ENCODE measurements at places on chromosomes 2 and 18. TPM values are rescaled to one million over a fixed set of nuclear protein-coding genes. Genes with fewer than 3 reads are reported as not detected.

- DNase-seq: no peak
- no peaks in the 10 kb centered on the region for H3K36me3 ChIP-seq
- no peaks in the 10 kb centered on the region for H3K4me1 ChIP-seq
- H3K4me3 ChIP-seq: no peak overlapping the region
- H3K27ac ChIP-seq: no peak overlapping the region
Observed at GRCh38 chr2:50856016-50856541, 175.9 kb downstream of the NRXN1 start.

DNA sequence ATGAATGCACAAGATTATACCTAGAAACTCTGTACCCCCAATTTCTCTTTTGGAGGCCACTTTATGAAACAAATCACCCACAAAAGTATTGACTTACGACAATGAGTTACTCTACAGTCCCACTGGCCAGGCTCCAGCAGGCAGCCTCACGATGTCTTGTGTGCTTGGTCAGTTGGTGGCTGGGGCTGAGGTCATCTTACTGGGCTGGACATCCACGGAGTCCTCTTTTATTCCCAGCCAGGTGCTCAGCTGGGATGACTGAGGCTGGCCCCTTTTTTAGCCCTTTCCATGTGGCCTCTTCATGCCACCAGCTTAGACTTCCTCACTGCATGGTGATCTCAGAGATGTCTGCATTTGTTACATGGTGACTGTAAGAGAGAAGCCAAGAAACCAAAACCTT, 8.9 kb upstream of the ID2 start:
- H3K27me3 ChIP-seq: peaks cover 57% of the 10 kb centered on the region
- no peak overlapping the region for H3K4me3 ChIP-seq
- no peak for DNase-seq
- peaks cover 7% of the 10 kb centered on the region for H3K36me3 ChIP-seq
- no peak overlapping the region for H3K27ac ChIP-seq

DNA sequence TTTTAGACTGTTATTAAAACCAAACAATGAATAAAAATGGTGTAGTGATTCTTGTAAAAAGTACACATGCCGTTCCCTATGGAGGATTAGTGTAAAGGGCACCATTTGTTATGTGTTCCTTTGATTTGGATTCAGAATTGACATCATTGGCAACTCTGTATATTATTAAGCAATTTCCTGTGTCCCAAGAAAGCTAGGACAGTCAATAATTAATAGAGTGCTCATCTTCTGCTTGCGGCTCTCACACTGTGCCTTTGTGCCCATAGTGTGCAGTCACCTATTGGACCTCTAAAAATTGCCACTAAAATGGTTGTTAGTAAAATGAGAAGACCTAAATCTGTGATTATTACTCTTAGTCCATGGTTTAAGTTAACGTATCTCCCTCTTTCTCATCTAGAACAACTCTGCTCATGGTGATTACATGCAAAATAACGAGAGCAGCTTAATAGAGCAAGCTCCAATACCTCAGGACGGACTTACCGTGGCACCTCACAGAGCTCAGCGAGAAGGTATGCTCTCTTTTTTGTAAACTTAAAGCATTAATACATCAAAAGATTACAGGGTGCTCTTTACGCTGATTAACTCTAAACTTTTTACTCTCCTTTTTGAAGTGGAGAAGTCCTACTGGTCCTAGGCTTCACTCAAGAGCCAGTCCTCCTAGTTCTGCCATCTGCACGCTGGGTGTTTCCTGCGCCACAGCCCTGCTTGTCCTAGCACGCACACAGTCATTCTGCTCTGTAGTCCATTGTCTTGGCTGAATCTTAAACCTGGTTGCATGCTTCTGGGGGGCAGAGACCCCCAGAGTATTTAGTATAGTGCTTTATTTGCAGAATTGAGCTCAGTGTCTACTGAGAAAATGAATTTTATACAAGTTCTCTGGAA, 16.7 kb downstream of the ZCCHC2 start:
- peaks cover 49% of the 10 kb centered on the region for H3K36me3 ChIP-seq
- no peak overlapping the region for H3K27ac ChIP-seq
- H3K4me1 ChIP-seq: peaks cover 25% of the 10 kb centered on the region
- H3K4me3 ChIP-seq: no peak overlapping the region
- no peak for DNase-seq

DNA sequence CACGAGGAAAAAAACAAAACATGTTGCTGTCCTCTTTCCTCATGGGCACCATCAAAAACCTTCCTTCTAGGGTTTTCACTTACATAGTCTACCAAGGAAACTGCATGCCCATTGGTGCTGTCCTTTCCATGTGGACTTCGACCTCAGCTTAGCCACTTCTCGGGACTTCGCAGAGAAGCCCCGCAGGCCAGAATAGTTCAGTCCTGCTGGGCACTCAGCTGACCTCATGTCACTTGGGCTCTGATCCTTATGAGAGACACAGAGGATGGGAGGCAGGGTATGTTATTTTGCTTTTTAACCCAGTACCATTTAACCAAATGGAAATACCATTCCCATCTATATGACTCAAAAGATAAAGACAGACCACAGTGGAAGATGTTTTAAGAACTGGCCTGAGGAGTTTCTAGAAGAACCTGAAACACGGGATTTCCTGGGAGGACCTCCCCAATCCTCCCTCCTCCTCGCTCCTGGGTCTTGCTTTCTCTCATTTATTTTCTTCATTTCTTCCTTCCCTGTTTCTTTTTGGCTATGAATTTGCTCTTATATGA, 28.4 kb downstream of the AAK1 start:
- DNase-seq: no peak
- H3K4me3 ChIP-seq: no peak overlapping the region
- H3K27me3 ChIP-seq: no peaks in the 10 kb centered on the region
- peak overlapping the region; percentile 55 for H3K27ac ChIP-seq
- peaks cover 29% of the 10 kb centered on the region for H3K4me1 ChIP-seq

DNA sequence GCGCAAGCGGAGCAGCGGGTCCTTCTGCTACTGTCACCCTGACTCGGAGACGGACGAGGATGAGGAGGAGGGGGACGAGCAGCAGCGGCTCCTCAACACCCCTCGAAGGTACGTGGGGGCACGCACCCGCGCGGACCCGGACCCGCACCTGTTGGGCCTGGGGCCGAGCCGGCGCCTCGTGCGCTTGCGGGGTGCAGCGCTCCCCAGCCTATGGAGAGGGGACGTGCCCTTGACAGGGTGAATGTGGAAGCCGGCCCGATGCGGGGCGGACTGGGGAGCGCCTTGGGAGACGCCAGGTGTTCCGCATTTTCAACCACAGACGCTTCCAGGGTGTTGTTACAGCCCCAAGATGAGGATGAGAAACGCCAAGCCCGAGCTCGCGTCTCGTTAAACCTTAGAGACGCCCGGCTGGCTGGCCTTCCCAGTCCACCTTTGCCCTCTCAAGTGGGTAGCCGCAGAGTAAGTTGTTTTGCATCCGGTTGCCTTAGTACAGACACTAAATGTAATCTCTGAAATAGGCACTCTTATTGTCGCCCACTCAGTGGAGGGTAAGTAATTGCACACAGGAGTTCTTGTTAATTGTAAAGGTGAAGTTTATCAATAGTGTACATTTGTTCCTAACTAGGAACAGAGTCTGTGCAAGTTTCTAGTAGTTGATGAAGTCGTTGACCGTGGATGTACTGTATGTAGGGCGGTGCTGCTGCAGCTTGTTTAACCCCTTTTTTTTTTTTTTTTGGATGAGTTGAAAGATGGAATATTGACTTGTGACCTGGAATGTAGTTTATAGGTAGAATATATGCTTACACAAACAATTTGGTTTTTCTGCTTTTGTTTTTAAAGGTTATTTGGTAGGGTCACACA, 815 bp downstream of the GMCL1 start:
- peak overlapping the region; percentile 97 for H3K27ac ChIP-seq
- no peaks in the 10 kb centered on the region for H3K27me3 ChIP-seq
- peaks cover 27% of the 10 kb centered on the region for H3K36me3 ChIP-seq

DNA sequence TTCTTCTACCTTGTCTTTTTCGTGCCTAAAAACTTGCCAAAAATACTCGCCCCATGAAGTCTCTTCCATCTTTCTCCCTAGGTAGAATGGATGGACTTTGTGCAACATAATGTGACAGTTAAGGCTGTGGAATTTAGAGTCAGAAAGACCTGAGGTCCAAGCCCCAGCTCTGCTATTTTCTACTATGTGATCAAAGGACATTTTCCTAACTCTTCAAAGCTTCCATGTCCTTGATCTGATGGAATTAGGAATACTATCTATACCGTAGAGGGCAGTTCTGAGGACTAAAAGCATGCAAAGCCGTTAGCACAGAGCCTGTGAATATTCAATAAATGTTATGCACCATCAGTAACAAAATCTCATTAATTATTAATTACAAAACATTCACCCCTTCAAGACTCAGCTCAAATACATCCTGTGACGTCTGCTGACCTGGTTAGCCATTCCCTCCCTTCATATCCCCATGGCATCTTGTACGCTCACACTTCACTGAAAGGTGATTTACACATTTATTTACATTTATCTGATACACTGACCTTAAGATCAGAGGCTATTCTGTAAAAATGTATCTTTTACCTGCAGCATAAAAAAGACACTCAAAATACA, 15.1 kb downstream of the IWS1 start:
- H3K36me3 ChIP-seq: peaks cover 45% of the 10 kb centered on the region
- peaks cover 50% of the 10 kb centered on the region for H3K4me1 ChIP-seq
- H3K4me3 ChIP-seq: no peak overlapping the region
- H3K27ac ChIP-seq: no peak overlapping the region
- no peaks in the 10 kb centered on the region for H3K27me3 ChIP-seq

DNA sequence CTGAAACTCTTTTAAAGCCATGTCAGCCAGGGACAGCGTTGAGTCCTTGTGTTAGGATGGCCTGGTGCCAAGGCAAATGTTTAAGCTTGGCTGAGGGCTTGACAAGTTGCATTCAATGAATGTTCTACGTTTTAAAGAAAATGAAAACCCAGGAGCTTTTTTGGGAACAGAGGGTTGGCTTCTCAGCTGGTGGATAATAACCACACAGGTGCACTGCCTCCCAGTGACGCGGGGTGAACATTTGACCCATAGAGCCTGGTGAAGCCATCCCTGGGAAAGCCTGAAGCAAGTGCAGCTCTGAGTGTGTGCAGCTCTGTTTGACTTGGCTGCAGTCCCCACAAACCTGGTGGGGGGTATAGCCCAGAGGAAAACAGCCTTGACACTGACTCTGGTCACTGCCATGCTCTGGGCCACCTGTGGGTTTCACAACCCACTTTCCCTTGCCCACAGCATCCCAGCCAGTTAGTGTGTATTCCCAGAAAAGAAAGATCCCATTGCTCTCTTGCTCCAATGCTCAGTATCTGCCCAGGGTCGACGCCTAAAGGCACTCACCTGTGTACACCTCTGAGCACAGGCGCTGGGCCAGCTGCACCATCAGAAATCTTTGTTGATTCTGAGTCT, 874.9 kb downstream of the RNF144A start:
- H3K4me3 ChIP-seq: no peak overlapping the region
- H3K27me3 ChIP-seq: no peaks in the 10 kb centered on the region
- DNase-seq: no peak
- peaks cover 8% of the 10 kb centered on the region for H3K4me1 ChIP-seq
- no peaks in the 10 kb centered on the region for H3K36me3 ChIP-seq
- no peak overlapping the region for H3K27ac ChIP-seq

GRCh38 chr2:64213532-64214275, 69.5 kb upstream of the PELI1 start:
- peaks cover 49% of the 10 kb centered on the region for H3K4me1 ChIP-seq
- no peaks in the 10 kb centered on the region for H3K36me3 ChIP-seq
- peak overlapping the region; percentile 97 for H3K27ac ChIP-seq

DNA sequence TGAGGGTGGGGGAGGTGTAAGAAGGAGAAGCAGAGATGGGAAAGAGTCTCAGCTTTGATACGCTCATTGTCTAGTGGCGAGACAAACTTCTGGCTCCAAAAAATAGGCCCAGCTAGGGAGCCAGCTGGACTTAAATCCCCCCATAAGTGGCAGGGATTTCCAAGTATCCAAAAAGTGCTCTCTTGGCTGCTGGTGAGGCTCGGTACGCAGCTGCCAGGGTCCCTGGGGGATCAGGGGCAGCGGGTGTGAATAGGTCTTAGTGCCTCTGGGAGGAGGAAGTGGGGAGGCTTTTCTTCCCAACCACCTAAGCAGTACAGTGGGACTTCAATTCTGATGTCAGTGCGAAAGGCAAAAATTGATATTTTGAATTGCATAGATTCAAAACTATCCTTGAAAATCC, 73.5 kb downstream of the ALK start:
- no peak overlapping the region for H3K4me3 ChIP-seq
- H3K36me3 ChIP-seq: no peaks in the 10 kb centered on the region
- no peak for DNase-seq
- no peak overlapping the region for H3K27ac ChIP-seq
- H3K27me3 ChIP-seq: peaks cover 3% of the 10 kb centered on the region

TOGARAM2 gene
- 4.8 TPM for total RNA-seq

- no peaks in the 10 kb centered on the region for H3K4me1 ChIP-seq
- H3K27ac ChIP-seq: no peak overlapping the region
- H3K36me3 ChIP-seq: no peaks in the 10 kb centered on the region
- H3K4me3 ChIP-seq: no peak overlapping the region
- no peak for DNase-seq
- peaks cover 2% of the 10 kb centered on the region for H3K27me3 ChIP-seq
Observed at GRCh38 chr2:235856151-235856854, 311.9 kb downstream of the GBX2 start.

TMEM247 gene
- not detected for total RNA-seq

GRCh38 chr18:76657911-76658470, 162.9 kb upstream of the ZNF516 start:
- no peak overlapping the region for H3K27ac ChIP-seq
- peaks cover 13% of the 10 kb centered on the region for H3K4me1 ChIP-seq
- no peak overlapping the region for H3K4me3 ChIP-seq
- DNase-seq: no peak
- H3K36me3 ChIP-seq: no peaks in the 10 kb centered on the region

ERFE gene
- total RNA-seq: 0.24 TPM

PSMA8 gene
- total RNA-seq: 0.93 TPM

TBR1 gene
- not detected for total RNA-seq

DNA sequence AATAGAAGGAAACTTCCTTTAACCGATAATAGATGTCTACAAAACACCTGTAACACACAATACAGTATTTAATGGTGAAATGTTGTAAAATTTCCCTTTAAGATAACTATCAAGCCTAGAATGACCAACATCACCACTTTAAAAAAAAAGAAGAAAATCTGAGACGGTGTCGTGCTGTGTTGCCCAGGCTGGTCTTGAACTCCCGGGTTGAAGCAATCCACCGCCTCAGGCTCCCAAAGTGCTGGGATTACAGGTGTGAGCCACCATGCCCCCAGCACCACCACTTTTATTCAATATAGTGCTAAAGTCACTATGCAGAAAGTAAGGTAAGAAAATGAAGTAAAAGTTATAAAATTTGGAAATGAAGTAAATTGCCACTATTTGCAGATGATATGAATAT, 96.9 kb downstream of the MYOM1 start:
- no peak overlapping the region for H3K4me3 ChIP-seq
- H3K4me1 ChIP-seq: no peaks in the 10 kb centered on the region
- DNase-seq: peak; percentile 7
- H3K27me3 ChIP-seq: no peaks in the 10 kb centered on the region
- H3K27ac ChIP-seq: no peak overlapping the region

DNA sequence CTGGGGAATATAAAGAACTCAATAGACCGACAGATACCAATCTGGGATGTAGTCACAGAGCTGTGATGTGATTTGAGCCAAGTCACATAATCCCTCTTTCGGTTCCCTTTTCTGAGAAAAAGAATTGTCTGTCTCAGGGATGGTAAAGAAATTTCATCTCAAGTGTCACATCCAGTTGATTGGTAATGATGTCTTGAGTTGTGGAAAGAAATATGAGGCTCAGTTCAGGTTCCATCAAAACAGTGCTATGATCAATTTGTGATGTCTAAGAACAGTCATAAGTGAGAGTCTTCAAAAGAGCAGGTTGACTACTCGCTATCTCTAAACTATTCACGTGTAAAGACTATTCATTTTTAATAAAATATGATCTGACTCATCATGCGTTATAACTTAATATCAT, 223.3 kb downstream of the METTL4 start:
- no peak overlapping the region for H3K27ac ChIP-seq
- H3K27me3 ChIP-seq: peaks cover 2% of the 10 kb centered on the region
- H3K4me3 ChIP-seq: no peak overlapping the region
- no peaks in the 10 kb centered on the region for H3K4me1 ChIP-seq
- no peak for DNase-seq

Measured in activated CD4-positive, alpha-beta T cell treated with anti-CD3 and anti-CD28 coated beads, Interleukin-2, amount 10 ng/mL, durations not matched to agents 24 days and 14 days (primary cell).